AG10803 (cell line): ENCODE measurements at places on chromosomes 6 and 20.

- peak; percentile 21 for DNase-seq
Observed at GRCh38 chr20:35991142-35991771, 22.9 kb downstream of the CNBD2 start.

- no peak for DNase-seq
Observed at GRCh38 chr6:3270258-3270657, 11.5 kb downstream of the PSMG4 start.

- DNase-seq = no peak
Observed at GRCh38 chr6:170183521-170183920, 107.4 kb downstream of the DLL1 start.

GRCh38 chr6:84035484-84035883, 1.9 kb downstream of the MRAP2 start:
- DNase-seq = no peak

DNA sequence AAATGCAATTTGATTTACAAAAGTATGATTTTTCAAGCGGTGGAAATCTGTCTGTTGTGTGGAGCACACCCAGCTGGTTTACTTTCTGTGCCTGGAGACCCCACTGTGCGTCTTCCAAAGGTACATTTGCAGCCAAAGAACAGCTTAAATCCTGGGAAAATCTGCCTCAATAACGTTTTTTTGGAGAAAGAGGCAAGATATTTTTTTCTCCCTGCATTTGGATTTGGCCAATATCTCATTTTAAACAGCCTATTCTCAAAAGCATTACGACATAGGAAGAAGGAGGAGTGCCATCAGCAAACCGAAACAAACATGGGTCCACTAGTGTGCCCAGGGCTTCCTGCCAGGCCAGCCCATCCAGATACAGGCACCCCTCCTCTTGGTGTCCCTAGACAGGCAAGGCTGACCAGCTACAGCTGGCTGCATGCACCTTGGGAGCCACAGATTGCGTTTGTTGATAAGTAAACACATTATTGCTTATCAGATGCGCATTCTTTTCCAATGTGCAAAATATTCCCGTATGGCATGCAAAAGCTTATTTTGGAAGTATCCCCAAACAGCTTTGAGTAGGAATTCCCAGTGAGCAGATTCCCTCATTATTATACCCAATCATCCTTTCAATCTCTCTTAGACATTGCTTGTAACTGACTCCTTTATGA, 184.5 kb upstream of the MARCKS start:
- peak; percentile 78 for DNase-seq

- DNase-seq = peak; percentile 31
Observed at GRCh38 chr6:125041740-125042459, 79.7 kb downstream of the RNF217 start.

DNA sequence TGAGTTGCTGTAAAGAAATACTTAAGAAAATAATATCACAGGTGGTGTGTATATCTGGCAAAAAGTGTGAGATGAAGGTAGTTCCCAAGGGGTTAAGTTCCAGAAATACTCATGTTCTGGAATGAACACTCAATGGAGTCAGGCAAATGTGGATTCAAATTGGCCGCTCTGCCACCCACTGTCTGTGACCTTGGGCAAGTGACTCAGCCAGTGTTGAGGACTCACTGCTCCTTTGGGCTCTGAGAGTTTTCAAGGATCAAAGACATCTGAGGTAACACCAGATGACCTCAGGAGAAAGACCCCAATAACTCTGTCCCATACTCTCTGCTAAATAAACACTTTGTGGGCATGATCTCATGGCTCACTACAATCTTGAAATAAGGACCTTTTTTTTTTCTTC, 59.2 kb upstream of the EYA2 start:
- peak; percentile 17 for DNase-seq

GRCh38 chr6:132028029-132028428, 76.9 kb upstream of the CCN2 start:
- no peak for DNase-seq

DNA sequence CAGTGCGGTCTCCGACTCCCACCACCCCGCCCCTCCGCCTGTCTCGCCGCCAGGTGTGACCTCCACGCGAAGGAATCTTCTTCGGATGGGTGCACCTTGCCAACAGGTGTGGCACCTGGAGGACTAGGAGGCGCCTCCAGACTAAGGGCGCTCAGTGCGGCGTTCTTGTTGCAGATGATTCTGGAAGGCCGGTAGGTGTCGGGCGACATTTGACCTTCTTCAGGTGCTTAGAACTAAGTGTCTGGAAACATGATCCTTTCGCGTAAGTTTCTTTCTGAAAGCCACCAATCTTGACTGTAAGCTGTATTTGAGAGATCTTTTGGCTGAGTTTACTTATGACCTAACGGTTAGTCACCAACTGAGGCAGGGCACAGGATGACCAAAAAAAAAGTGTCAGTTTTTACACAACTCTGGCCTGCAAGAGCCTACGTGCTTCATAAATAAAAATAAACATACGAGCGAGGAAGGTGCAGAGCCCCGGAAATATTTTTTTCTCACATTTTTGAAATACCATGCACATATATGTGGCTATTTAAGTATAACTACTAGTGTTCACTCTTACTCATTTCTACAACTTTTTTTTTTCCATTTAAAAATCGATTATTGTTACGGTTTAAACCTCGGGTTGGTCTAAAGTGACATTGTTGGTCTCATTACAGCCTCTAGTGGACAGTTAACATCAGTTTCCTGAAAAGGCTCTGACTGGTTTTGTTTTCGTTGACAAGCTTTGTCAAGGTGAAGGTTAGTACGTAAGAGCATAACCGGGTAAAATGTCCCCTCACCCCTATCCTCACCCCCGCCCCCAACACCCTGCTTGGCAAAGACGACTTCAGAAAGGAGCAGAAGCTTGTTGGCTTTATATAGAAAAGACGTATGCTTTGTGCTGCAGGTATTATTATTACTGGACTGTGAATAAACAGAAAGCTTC, 1.6 kb upstream of the ATXN1 start:
- peak; percentile 89 for DNase-seq

DNA sequence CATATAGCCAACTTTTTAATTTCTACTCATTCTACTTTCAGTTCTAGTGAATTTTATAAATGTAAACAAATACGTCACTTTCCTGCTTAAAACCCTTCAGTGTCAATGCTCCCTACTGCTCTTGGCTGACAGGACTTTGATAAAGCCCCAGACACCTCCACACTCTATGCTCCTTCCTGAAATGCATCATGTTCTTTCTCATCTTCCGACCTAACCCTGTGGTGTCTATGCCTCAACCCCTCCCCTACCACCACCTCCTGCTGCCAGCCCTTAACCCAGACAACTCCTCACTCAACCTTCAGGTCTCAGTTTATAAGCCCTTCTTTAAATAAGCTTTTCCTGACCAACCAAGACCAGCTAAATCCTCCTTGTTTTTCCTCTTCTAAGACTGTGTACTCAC, 19.1 kb downstream of the TLDC2 start:
- DNase-seq = no peak

- DNase-seq = no peak
Observed at GRCh38 chr20:37316116-37316774, 26.8 kb downstream of the MANBAL start.

DNA sequence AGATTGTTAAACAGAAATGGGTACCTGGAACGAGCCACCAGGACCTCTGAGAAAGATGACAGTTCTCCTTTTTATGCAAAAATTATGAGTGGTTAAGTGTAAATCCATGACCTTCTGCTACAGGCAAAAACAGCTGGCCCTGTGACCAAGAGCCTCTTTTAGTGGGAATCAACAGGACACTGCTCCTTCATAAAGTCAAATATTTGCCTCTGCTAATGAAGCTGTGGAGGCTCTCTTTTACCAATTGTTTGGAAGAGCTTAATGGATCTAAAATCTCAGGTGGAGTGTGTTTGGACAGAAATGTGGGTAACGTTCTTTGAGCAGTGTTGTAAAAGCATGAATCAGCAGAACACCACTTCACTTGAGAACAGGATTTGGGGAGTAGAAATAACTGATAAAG, 117.5 kb upstream of the PCSK2 start:
- DNase-seq = no peak

DNA sequence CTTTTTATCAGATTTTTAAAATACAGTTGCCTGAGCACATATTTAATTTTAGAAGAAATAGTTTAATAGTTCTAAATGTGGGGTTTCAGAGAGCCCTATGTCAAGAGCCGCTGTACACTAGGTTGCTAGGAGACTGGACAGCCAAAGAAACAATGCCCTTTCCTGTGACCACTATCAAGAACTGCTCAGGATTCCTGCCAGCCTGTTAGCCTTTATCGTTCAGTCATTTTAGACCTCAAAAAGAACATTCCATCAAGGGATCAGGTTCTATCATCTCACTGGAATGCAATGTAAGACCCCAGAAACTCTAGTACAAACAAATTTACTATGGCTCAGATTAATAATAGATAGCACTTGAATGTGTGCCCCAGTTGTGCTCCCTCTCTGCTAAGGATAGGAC, 181.2 kb upstream of the CCN2 start:
- peak; percentile 62 for DNase-seq

DNA sequence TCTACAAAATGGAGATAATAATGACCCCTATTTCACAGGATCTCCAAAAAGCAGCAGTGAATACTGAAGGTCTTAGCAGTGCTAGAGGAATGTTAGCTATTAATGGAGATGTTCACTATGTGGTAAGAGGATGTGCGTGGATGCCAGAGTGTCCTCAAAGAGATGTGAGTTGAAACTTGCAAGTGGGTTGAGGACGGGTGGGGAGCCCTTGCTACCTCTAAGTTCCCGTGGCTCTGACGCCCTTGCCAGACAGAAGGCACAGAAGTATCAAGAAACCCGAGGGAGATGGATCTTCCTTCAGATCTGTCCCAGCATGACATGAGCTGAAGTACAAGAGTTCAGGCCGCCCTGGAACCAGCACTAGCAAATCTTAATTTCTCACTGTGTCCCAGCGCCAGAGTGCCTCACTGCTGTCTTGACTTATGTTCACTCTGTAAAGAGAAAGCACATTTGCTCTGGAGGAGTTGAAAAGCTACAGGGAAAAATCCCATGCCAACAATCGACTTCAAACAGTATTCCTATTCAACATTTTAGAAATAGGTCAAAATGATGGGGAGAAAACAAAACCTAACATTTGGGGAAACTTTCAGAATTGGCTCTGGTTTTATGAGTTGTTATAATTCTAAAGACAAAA, 59.5 kb downstream of the FYN start:
- no peak for DNase-seq

- no peak for DNase-seq
Observed at GRCh38 chr6:33008944-33009861, at the start of gene HLA-DOA. TSS of gene HLA-DOA (minus strand) at chr6:33009591.

- DNase-seq = peak; percentile 94
Observed at GRCh38 chr6:11772109-11772825, 6.3 kb downstream of the ADTRP start.

DNA sequence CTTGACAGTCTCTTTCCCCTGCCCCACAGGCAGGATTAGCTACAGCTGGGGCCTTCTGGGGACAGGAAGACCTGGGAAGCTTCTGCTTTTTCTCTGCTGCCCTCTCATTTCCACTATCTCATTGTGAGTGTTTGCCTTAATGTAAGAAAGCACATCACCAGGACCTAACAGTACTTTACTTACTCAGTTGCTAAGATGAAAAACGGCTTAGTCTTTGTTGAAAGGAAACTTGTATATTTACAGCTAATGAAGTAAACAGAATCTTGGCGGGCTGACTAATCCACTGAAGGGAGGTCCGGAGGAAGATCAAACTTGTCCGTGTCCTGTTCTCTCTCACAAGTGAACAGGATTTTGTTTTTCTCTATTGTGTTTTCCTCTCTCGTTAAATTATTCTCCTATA, 128.6 kb downstream of the SOD2 start:
- no peak for DNase-seq

DNA sequence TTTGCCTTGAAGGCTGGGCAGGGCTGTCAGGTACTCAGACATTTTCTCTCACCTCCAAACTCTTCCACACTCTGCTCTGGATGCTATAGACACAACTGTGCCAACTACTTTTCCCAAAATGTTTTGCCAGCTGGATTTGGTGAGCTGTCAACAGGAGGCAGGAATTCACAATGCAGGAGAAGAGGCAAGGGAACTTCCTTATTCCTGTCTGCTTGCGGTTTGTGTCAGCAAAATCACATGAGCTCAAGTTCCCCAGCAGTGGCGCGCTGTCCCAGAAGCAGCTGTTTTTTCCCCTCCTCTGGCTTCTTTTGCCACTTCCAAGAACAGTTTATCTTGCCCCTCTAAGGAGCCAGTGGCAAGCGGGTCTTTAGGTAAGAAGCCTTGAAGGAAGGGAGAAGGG, 608.2 kb downstream of the PRKN start:
- DNase-seq = peak; percentile 59

- DNase-seq = no peak
Observed at GRCh38 chr20:1536893-1537730, 20.4 kb downstream of the SIRPD start.

DNA sequence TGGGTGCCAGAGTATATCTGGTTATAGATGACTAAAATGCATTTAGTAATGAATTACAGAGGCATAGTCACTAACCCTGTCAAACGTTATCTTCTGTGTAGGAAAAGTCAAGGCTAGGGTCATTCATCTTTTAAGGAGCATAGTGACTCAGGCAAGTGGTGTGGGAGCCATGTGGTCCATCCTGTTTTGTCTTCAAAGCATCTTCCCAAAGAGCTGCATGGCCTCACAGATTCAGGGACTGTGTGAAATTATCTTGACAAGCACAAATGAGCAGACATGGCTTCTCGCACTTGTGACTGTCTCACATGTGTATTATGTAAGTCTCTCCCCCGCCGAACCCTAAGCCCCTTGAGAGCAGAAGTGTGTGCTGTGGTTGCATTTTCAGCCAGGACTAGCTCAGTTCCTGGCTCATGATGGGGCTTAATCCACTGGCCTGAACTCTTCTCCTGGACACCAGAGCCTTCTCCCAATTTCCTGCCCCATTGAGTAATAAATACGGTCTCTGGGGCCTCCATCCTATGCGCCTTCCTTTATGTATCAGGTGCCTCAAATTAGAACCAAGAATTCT, 769.1 kb downstream of the QKI start:
- no peak for DNase-seq

GRCh38 chr20:5918856-5919625, 31.3 kb downstream of the TRMT6 start:
- DNase-seq = peak; percentile 16

- peak; percentile 60 for DNase-seq
Observed at GRCh38 chr6:45420083-45420908, 42.6 kb upstream of the SUPT3H start.

- DNase-seq = no peak
Observed at GRCh38 chr6:150741633-150742200, 123.8 kb upstream of the MTHFD1L start.

DNA sequence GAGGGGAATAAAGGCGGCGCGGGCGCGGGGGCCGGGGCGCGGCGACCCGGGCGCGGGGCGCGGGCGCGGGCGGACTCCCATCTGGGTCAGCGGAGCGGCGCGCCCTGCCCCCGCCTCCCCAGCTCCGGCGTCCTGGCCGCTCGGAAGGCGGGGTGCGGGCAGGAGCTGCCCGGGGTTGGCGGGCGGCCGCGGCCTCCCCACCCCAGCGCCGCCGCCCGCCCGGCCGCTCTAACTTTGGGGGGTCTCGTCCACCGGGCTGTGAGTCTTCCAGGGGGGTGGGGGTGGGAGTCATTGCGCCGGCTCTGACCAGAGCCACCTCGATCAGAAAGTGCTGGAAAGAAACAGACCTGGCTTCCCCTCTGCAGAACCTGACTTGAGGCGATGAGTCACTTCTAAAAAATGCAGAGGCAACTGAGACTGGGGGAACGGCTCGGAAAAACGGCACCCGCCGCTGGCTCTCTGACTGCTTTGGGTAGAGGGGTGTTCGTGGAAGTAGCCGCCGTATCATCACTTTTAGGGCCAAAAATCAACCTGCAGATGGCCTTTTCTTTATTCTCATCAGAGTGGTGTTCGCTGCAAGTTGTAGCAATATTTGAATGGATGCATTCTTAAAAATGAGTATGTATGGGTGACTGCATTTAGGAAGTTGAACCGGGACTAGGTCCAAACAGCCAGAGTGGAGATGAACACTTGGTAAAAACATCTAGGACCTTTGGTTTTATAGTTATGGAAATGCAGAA, 667 bp downstream of the CAP2 start:
- peak; percentile 80 for DNase-seq
